Umbilical cord (tissue), 2 donors: ENCODE measurements at places on chromosomes 1 and 21. TPM values are rescaled to one million over a fixed set of nuclear protein-coding genes. Genes with fewer than 3 reads are reported as not detected.

GRCh38 chr1:30515755-30516484 is 207.5 kb downstream of the MATN1 start:
- DNase-seq: no peak

The SHE gene
- 3.4 TPM for total RNA-seq

The PLA2G2C gene
- total RNA-seq: 0.48 TPM

GRCh38 chr1:80154176-80154575 is 1147.6 kb upstream of the ADGRL4 start:
- DNase-seq: no peak

The AXDND1 gene
- 7.5 TPM for total RNA-seq

The IGSF5 gene
- total RNA-seq: 2.6 TPM
